Non-pigmented ciliary epithelial cell (primary cell): ENCODE measurements at places on chromosomes 3 and 15.

GRCh38 chr3:195221015-195221853, 49.7 kb downstream of the XXYLT1 start:
- DNase-seq = no peak

DNA sequence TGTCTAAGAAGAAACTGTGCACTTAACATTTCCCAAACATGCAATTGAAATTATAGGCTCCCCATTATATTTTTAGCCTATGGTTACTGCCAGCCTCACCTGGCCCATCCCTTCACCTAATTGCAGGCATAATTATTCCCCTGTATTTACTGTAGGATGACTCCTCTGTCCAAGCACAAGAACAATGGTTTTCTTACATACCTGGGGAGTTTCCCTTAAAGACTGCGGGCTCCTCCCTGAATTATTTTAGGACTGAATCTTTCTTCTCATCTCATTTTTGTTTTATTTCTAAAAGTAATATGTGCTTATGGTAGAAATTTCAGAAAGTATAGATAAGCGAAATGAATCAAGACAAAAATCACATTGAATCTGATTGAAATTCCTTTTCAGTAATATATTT, 11.4 kb downstream of the TM4SF1 start:
- DNase-seq = no peak

DNA sequence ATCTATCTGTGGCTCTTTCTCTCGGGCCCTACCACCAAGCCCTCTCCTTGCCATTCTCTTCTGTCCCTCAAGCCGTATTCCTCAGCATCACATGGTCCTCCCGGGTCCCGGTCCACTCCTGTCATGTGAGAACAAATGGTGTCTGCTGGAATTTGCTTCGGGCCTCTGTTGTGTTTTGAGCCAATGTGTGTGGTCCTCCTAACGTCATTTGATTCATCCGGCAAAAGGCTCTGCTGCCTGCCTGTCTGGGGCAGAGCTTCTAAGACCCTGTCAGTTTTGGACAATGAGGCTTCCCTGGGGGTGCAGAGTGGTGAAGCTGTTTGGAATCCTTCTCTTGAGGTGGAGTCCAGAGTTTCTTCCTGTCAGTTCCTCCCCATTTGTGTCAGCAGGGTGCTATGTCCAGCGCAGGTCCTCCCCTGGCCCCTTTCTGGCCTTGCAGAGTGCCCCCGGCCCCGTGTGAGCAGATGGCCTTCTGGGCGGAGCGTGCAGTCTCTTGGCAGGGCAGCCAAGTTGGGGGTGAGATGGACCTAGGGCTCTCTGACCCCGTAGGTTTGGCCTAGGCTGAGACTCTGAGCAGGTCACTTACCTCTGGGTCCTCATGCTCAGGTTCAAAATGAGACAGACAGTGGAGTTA, 93.6 kb downstream of the APBA2 start:
- DNase-seq = no peak

- DNase-seq = no peak
Observed at GRCh38 chr3:57929988-57930387, 78.2 kb upstream of the FLNB start.

DNA sequence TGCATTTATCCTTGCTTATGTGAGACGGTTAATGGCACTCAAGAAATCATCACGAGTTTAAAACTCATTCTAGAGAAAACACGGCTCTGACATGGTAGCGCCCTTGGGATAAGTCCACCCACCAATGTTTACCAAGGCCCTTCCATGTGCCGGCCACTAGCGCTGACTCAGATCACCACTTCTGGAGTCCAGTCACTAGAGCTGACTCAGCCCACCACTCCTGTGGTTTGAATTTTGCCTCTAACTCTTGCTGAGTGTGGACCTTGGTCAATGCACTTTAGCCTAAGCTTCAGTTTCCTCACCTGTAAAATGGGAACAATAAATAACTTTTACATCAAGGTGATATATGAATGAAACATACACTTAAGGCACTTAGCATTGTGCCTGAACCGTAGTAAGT, 358.4 kb upstream of the PROK2 start:
- no peak for DNase-seq

DNA sequence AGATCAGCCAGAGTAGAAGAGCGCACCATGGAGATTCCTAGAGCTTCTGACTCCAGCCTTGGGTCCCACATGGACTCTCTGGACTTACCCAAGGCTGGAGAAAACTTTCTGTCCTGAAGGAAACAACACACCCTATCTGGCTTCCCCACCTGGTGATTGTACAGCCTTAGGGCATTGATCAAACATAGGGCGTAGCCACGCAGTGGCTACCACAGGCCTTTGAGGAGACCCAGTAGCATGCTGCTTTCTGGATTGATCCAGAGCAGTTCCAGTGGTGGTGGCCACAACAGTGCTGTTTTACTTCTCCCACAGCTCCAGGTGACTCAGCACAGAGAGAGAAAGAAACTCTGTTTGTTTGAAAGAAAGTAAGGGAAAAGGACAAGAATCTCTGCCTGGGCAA, 23.5 kb downstream of the PYDC2 start:
- no peak for DNase-seq

- no peak for DNase-seq
Observed at GRCh38 chr15:77504306-77504705, 83.6 kb downstream of the HMG20A start.

- no peak for DNase-seq
Observed at GRCh38 chr3:134886991-134887390, 91.9 kb downstream of the EPHB1 start.

DNA sequence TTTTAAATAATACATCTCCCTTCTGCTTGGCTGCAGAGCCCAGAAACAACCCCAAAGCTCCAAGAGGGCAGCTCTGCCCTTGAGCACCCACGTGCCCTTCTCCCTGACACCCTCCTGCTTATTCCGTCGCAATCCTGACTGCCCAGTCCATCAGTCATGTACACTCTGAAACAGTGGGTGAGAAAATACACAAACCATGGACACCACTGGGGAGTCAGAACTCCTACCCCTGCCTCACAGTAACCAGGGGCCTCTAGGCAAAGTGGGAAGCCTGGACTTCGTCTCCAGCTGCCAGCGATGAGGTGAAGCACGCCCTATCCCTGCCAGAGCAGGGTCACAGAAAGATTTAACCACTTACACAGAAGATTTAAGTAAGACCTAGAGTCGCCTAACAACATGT, 40.1 kb downstream of the HERC2 start:
- DNase-seq = no peak

GRCh38 chr3:52217409-52217805, 8.0 kb downstream of the TLR9 start:
- no peak for DNase-seq
